GM13977 (cell line): ENCODE measurements at places on chromosomes 11 and 22.

GRCh38 chr11:1231396-1232020, 8.6 kb downstream of the MUC5B start:
- DNase-seq, result no peak

- DNase-seq, result no peak
Measured at GRCh38 chr11:125071846-125072217, 8.7 kb downstream of the SLC37A2 start.

DNA sequence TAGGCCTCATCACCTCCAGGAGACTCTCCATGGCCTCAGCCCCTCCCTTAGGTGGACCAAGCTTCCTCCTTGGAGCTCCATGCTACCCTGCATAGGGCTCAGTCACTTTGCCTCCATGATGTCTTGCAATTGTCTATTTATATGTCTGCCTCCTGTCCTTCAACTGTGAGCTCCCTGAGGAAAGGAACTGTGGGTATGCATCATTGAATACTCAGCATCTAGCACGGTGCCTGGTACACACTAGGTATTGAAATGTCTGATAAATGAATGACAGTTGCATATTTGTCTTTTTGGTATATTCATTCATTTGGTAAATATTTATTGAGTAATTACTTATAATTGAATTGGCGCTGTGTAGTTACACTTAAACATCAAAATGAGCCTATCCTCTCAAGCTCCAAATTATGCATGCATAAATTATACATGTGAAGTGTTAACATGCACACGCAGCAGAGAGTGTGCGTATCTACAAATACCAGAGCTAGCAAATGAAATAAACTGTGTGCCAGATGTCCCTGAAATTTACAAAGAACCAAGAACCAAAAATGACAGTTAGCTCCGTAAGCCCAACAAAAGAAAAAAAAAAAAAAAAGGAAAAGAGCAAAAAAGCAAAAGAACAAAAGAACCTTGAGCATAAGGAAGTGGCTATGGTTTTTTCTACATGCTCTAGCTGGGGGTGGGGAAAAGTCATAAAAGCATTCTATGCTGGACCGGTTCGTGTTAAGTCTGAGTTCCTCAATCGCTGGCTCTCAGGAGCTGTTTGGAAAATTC, 25.2 kb downstream of the GRAP2 start:
- DNase-seq, result no peak

- DNase-seq, result no peak
Measured at GRCh38 chr11:82752801-82753200, 19.1 kb upstream of the FAM181B start.

- DNase-seq, result no peak
Measured at GRCh38 chr11:4370166-4370565, 2.0 kb upstream of the OR52B4 start.

- DNase-seq, result no peak
Measured at GRCh38 chr22:50728523-50728931, 9.5 kb upstream of the ACR start.
